Activated naive CD4-positive, alpha-beta T cell treated with anti-CD3 and anti-CD28 coated beads, Interleukin-2, amount 10 ng/mL, durations not matched to agents 5 hours and 36 hours (primary cell): ENCODE measurements at places on chromosomes 3 and 15. TPM values are rescaled to one million over a fixed set of nuclear protein-coding genes. Genes with fewer than 3 reads are reported as not detected.

HYAL2 gene
- 6.0 TPM for total RNA-seq

CFAP91 gene
- not detected for total RNA-seq

ASB7 gene
- total RNA-seq: 25.5 TPM

PLCB2 gene
- total RNA-seq: 182 TPM

CFAP92 gene
- 0.13 TPM for total RNA-seq

SLC28A1 gene
- total RNA-seq: not detected

B3GALNT1 gene
- 5.9 TPM for total RNA-seq

PCOLCE2 gene
- not detected for total RNA-seq

GHRL gene
- total RNA-seq: 0.53 TPM

ROPN1 gene
- total RNA-seq: not detected

GREM1 gene
- not detected for total RNA-seq

ADAMTS7 gene
- not detected for total RNA-seq

ZKSCAN7 gene
- 1.3 TPM for total RNA-seq

EXD1 gene
- not detected for total RNA-seq

RTP1 gene
- total RNA-seq: not detected

GATM gene
- 0.81 TPM for total RNA-seq

TRIM59 gene
- 47.7 TPM for total RNA-seq

IL17RE gene
- total RNA-seq: 0.39 TPM

OIP5 gene
- 12.8 TPM for total RNA-seq

RAB6B gene
- total RNA-seq: not detected

IMPG2 gene
- 0.58 TPM for total RNA-seq

CADPS gene
- total RNA-seq: not detected

PODXL2 gene
- total RNA-seq: 2.8 TPM

CCDC39 gene
- not detected for total RNA-seq

LYSMD2 gene
- total RNA-seq: 15.3 TPM

MESP2 gene
- total RNA-seq: not detected

TFDP2 gene
- total RNA-seq: 26.0 TPM

ACTC1 gene
- not detected for total RNA-seq

PEX5L gene
- not detected for total RNA-seq

PIF1 gene
- 42.5 TPM for total RNA-seq

WDR72 gene
- not detected for total RNA-seq

ERICH6 gene
- 0.48 TPM for total RNA-seq

HYKK gene
- total RNA-seq: 4.0 TPM

ZNF774 gene
- 1.1 TPM for total RNA-seq

MYZAP gene
- total RNA-seq: 0.53 TPM
